ENCODE measurements at places on chromosomes 2 and 18.
A peak's percentile ranks its signal among the peaks of the same experiment; 100 is the strongest.

GRCh38 chr2:180630756-180631155, 349.6 kb upstream of the UBE2E3 start:
- DNase-seq: no peak

- no peak for DNase-seq
These were observed 111.2 kb downstream of the MARCHF4 start for GRCh38 chr2:216261042-216261537.

DNA sequence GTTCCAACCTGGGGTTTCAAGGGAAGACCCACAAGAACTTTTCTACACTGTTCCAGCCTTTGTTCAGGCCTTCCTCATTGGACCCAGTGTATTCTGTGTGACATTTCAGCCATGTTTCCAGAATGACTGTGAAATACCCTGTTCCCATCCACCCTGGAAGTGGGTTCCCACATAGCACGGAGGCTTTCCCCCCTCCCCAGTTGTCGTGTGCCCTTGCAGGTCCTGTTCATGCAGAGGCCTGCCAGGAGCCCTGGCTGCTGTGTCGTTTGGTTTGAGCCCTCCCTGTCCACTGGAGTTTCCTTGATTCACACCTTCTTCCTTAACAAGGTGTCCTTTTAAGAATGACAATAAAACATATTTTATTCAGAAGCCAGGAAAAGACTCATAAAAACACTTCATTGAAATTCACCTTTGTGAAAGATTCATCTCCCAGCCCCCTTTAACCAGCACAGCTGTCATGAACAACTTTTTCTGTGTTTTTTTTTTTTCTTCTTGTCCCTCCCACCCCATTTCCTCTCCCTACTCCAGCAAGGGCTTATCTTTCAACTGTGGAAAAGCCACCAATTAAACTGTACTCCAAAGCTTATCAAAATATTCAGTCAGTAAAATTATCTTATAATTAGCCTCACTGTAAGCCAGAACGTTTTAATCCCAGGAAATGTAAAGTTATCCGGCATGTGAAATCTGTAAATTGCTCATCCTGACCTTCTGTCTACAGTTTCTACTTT, 106.4 kb downstream of the ACOXL start:
- no peak for DNase-seq

- no peak for DNase-seq
These were observed 165.2 kb upstream of the BCL2L11 start for GRCh38 chr2:110955556-110955955.

DNA sequence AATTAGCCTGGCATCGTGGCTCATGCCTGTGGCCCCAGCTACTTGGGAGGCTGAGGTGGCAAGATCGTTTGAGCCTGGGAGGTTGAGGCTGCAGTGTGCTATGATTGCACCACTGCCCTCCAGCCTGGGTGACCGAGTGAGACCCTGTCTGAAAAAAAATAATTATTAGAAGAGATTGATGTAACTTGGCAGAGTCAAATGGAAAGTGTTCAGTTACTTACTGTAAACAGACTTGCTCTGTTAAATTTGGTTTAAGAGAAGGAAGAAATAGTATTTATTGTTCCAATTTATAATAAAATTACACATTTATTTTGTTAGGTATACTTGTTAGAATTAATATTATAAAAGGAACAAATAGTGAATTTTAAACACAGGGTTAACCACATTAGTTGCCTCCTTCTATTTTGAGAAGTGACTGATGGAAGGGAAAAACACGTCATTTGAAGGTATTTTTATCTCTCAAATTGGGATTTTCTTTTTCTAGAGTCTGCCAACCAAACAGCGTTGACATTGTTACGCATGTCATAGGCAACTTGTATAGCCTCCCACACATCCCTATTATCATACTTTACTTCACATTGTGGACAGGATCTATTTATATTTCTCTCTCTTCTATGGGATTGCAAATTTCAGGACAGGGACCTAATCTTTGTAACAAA, 118.8 kb upstream of the B3GNT2 start:
- no peak for DNase-seq

- DNase-seq: no peak
These were observed 696.1 kb downstream of the NRXN1 start for GRCh38 chr2:50335852-50336251.

DNA sequence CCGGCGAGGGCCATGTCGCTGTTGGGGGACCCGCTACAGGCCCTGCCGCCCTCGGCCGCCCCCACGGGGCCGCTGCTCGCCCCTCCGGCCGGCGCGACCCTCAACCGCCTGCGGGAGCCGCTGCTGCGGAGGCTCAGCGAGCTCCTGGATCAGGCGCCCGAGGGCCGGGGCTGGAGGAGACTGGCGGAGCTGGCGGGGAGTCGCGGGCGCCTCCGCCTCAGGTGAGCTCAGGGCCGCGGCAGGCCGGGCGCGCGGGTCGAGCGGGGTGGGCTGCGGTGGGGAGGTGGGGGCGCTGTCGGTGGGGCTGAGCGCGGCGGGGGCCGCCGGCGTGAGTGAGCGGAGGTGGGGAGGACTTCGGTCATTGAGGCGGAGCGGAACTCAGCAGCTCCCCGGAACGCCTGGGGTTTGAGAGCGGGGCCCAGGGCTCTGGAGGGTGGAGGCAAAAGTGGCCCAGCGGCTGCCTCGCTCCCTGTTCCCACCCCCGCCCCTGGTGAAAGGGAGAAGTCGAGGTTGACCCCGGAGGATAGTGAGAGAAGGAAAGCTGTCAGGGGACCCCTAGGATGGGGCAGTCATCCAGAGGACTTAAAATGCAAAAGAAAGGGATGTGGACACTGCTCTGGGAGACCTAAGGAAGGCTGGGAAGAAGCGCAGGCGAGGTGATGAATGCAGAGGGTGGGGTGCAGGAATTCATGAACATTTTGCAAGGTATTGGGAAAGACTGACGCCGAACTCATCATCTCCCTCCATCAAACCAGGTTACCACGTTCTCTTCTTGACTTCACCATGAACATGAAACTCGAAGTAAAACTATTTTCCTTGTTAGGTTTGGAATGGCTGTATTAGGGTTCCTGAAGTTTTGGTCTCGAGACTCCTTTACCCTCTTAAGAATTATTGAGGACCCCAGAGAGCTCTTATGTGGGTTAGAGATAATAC, 633 bp downstream of the MALT1 start:
- DNase-seq: peak; percentile 74

- DNase-seq: no peak
These were observed 51.4 kb downstream of the SPATS2L start for GRCh38 chr2:200357845-200358244.

DNA sequence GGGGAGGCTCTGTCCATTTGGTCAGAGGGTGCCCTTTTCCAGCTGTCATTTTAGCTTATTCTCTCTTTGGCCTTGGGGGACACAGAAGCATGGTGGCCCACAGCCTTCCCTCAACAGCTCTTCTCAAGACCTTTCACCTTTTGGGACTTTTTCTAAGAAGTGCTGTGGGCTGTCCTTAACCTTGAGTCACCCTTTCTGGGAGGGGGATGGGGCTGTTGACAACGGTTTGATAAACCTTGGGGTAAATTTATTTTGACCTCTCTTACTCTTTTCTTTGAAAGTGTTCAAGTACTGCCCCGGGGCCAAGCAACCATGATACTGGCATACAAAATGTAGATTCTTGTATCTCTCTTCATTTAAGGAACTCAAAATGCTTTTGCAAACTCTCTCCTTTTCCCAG, 13.7 kb downstream of the IGFBP5 start:
- DNase-seq: no peak

- DNase-seq: no peak
These were observed 83.6 kb downstream of the VRK2 start for GRCh38 chr2:58130238-58130637.

GRCh38 chr2:12223732-12224131, 477.3 kb downstream of the LPIN1 start:
- DNase-seq: no peak

DNA sequence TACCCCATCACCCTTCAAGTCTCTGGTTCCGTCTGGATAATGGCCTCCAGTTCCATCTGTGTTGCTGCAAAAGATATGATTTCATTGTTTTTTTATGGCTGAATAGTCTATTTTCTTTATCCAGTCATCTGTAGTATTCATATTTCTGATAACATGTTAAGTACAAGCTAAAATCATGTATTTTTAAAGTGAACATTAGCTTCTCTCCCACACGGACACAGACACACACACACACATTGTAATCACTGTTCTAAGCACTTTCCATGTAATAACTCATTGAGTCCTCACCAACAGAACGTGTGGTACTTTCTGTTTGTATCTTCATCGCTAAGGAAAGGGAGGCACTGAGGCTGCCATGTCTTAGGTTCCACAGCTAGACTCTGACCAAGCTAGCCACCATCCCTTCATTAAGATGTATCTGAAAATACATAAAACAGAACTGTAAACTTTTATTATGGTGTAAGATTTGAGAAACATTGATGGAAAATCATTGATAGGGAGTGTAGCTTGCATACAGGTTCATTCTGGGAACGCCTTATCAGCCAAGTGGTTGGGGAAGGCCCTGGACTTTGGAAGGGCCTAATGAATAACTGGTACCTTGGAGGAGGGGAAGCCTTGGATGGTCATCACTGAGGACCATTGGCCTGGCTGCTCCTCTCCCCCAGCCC, 8.1 kb downstream of the NCK2 start:
- no peak for DNase-seq

DNA sequence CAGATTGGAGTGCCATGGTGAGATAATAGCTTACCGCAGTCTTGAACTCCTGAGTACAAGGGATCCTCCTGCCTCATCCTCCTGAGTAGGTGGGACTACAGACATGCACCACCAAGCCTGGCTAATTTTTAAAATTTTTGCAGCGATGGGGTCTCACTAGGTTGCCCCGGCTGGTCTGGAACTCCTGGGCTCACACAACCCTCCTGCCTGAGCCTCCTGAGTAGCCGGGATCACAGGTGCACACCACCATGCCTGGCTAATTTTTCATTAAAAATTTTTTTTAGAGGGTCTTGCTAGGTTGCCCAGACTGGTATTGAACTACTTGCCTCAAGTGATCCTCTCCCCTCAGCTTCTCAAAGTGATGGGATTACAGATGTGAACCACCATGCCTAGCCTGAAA, 27.8 kb downstream of the RAB31 start:
- DNase-seq: no peak

- no peak for DNase-seq
These were observed 149.7 kb upstream of the TANK start for GRCh38 chr2:161010503-161011015.

DNA sequence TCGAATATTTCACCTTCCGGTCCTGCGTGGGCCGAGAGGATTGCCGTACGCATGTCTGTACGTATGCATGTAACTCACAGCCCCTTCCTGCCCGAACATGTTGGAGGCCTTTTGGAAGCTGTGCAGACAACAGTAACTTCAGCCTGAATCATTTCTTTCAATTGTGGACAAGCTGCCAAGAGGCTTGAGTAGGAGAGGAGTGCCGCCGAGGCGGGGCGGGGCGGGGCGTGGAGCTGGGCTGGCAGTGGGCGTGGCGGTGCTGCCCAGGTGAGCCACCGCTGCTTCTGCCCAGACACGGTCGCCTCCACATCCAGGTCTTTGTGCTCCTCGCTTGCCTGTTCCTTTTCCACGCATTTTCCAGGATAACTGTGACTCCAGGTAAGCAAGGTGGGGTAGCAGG, at the start of gene SERPINB5:
SERPINB5 (plus strand) TSS at position 291 of the 400 bp plus-strand sequence. CDS start 7,471 bp downstream, outside the sequence.
- DNase-seq: no peak

DNA sequence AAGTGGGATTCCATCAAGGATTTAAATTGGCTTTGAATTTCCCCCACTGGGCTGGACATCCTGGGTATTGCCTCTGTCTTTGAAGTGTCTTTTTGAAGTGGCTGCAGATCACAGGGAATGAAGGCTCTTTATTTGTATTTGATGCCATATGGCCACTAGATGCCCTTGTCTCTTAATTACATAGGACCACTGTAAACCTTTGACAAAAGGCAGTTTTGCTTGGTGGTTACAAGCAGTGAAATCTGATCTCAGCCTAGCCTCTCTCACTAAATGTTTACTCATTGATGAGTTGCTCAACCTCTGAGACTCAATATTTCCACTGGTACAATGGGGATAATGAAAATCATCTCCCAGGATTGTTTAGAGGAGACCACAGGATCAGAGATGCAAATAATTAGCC, 102.2 kb downstream of the INSIG2 start:
- DNase-seq: no peak

DNA sequence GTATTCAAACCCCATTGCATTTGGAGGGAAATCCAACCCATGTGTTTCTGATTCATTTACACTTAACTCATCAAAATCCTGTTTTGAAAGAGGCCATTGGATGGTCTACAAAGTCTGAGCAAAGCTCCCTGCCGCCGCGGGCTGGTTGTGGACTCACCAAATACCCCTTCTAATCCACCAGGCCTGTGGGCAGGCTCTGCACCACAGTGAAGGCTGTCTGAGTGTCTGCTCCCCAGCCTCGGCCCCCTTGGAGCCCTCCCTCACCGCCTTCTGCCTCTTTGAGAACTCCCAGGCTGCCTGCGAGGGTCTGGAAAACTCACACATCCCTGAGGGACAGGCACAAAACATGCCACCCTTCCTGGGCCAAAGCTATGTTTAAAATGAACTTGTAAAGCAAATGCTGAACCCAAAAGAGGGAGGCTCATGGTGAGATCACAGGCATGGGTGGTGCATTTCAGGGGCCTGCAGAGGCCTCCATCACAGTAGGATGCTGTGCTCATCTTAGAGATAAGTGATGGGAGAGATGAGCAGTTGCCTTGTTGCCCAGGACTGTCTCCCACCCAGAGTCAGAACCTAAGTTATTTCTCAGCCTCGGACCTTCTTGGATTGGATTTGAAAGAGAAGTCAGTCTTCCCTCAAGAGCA, 225.0 kb downstream of the CYP26B1 start:
- no peak for DNase-seq

GRCh38 chr2:240426845-240427721, 8.4 kb upstream of the GPC1 start:
- no peak for DNase-seq

GRCh38 chr2:33122726-33123125, 176.0 kb downstream of the LTBP1 start:
- DNase-seq: no peak

GRCh38 chr2:44348400-44348799, 12.9 kb downstream of the PREPL start:
- no peak for DNase-seq

- no peak for DNase-seq
These were observed 55.7 kb downstream of the RAB27B start for GRCh38 chr18:54883816-54884604.

- no peak for DNase-seq
These were observed 258.0 kb downstream of the CNTNAP5 start for GRCh38 chr2:124283096-124283495.

- DNase-seq: peak; percentile 46
These were observed 166.4 kb downstream of the PDE11A start for GRCh38 chr2:177906041-177906718.

DNA sequence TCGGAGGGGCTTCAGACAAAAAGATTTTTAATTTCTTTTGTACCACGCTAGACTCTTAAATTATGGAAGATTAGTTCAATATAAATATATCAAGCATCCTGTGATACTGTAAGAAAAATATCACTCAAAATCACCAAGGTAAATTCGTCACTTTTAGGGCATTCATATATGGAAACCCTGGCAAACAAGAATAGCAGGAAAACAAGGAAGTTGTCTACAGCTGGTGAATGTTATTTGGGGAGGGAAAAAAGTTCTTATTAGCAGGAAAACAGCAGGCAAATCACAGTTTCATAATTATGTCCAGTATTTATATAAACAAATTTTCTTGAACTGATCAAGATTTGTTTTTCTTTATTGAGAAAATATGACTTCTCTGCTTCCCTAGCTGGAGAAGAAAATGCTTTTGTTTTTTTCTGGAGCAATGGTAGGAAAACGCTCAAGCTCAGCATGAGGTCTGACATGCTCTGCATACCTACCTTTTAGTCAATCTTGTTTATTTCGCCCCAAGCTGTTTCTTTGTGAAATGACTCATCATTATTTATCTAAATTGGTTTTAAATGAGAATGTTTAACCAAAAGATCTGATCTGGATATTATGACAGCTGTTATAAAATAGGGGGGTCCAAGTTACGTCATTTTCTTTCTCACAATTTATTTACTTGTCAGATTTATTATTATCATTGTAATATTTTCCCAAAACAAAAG, 14.7 kb downstream of the LINC00305 start:
- no peak for DNase-seq
